Islet precursor cell (in vitro differentiated cells): ENCODE measurements at places on chromosomes 13 and 19.

DNA sequence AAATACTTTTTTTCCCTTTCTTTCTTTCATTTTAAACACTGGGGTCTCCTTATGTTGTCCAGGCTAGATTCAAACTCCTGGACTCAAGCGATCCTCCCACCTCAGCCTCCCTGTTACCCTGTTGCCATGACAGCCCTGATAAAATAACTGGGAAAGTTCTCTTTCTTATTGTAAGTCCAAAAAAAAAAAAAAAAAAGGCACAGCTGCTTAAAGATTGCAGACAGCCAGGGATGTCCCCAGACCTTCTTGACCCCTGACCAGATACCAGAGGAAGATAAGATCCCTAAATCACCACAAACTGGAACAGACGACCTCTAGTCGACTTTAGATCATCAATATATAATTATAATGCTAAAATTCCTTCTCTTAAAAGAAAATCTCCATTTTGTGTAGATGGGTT is 1.1 kb upstream of the MVB12A start:
- DNase-seq: no peak

DNA sequence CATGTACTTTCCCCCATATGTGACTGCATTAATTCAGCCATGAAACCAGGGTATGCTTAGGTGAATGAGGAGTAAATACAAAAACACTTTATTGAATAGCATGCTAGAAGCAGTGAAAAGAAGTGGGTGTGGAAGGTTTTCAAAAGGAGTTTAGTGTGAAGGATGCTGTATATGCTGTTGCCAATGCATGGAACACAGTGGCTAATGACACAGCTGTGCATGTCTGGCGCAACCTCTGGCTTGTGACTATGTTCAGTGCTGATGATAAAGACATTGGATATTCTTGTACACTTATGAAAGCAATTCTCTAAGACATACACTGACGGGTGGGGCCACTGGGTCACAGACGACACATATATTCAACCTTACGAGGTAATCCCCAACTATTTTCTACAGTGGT is 55.2 kb downstream of the SOX21 start:
- DNase-seq: no peak

DNA sequence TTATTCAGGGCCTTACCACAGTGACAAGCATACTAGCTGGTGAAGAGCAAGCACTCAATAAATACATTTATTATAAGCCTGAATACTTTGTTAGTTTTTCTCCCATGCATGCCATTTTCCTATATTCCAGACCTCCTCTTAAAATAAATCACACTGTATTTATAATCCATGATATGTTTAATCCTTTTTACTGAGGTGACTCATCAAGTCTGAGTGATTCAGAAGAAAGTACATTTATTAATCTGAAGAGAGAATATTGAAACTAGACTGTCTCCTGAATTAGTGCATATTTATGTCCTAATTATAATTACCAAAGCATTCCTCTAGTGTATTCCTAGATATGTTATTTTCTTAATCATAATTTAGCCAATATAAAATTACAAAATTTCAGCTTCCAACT is 323.3 kb downstream of the NALCN start:
- DNase-seq: no peak

DNA sequence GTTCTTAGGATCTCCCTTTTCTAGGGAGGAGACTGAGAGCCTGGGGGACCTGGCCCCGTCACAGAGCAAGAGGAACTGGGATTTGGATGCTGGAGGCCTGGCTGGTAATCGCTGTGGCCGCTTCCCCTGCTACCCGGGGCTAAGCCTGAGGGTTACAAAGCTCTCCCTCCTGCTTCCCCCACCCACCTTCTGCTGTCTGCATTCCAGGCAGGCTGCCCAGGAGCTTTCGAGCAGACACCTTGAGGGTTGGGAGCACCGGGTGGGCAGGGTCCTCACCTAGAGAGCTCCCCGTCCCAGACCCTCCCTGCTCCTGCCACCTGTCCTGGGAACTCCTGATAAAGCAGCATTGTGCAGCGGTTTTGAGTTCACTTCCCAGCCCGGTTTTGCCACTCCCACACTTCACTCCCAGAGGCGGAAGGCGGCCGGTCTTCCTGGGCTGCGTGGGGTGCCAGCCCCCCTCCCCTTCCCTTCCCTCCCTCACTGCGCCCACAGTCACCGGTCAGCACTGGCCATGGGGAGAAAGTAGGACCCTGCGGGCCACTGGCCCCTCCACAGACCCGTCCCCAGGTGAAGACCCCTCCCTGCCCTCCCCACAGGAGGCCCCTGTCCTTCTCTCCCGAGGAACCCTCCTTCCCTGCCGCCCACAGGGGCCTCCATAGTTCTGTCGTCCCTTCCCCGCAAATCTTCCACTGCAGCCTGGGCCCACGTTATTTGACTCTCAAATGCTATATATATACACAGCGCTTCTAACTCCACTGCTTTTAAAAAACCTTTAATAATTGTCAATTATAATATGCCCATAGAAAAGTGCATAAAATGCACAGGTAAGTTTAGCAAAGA is 8.1 kb downstream of the PAK4 start:
- peak; percentile 83 for DNase-seq

DNA sequence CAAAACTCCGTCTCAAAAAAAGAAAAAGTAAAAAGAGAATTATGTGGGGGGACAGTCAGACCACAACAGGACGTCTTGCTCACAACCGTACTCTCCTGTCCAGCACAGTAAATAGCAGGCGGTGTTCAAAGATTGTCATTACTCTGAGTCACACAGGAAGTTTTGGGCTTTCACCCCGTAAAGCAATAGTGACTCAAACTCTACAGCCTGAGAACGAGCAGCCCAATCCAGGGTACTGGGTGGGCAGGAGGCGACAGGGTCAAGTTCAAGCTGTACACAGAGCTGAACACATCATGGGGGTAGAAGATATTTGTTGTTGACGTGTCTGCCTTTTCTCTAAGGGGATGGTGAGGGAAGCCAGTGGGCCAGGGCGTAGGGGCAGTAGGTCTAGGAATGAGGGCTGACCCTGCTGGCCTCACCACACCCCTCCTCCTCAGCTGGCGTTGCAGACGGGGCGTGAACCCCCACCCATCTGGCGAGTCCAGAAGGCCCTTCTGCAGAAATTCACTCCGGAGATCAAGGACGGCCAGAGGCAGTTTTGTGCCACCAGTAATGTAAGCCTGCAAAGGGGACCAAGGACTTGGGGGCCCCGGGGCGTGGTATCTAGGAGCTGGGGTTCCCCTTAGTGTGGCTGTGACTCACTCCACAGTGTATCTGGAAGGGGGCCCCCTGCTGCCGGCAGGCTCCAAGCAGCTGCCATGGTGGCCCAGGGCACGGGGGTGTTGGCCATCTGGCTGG is 23.3 kb downstream of the PRR12 start:
- DNase-seq: peak; percentile 68

DNA sequence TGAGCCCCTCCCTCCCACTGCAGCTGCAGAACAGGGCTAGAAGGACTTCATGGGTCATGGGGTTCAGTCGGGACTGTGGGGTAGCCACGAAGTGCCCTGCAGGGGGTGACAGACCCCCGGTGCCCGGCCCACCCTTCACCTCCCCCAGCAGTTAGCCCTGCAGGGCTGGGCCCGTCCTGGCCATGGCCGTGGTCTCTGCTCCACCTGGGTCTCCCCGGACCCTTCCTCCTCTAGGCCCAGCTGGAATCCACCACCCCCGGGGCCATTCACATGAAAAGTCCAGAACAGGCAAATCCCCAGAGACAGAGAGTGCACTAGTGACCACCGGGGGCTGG is 17.3 kb downstream of the MKNK2 start:
- DNase-seq: peak; percentile 41

DNA sequence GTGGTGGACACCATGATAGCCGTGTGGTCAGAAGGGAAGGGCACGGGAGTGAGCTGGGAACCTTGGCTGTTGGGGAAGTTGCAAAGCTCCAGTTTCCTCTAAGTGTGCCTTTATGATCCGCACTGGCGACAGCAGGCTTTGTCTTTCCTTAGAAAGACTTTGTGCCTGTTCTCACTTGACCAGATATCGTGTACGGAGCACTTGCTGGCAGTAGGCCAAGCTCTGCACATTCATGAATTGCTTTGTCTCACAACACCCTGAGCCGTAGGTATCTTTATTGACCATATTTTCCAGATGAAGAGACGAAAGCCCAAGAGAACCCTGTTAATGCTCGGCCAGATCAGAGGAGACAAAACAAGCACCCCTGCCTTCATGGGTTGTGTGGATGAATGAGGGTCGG is 15.1 kb downstream of the CUL4A start:
- DNase-seq: no peak

- no peak for DNase-seq
These were observed 262 bp downstream of the COX7A1 start for GRCh38 chr19:36152019-36152351.

GRCh38 chr19:17762505-17763229 is 11.4 kb downstream of the FCHO1 start:
- peak; percentile 79 for DNase-seq

- no peak for DNase-seq
These were observed 277.1 kb downstream of the KLF12 start for GRCh38 chr13:73857106-73857505.

DNA sequence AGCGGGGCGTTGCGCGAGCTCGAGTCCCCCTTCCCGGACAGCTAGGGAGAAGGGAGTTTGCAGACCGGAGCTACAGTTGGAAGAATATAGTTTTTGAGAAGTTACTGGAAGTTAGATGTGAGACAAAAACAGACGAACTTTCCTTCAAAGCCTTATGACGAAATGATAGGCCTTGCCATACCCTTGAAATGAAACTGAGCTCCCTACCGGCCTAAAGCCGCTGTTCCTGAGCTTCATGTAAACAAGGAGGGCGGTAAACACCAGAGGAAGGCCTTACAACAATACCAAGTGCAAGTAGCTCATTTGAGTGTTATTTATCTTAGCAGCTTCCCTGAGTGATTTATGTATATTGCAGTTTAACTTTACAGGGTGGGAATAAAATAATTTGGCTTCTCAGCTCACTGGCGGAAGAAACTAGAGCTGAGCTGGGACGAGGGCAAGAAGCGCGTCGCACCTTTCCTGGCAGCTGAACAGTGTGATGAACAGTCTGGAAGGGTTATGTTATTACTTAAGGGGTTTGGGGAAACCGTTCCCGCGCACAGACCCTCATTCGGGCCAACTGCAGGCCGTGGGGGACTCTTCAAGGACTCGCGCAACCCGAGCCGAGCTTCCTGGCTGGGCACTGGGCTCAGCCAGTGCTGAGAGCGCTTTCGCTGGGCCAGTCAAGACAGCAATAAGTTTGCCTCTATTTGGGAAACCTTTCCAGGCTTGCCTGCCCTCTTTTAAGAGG is 111.2 kb downstream of the KCNRG start:
- no peak for DNase-seq

DNA sequence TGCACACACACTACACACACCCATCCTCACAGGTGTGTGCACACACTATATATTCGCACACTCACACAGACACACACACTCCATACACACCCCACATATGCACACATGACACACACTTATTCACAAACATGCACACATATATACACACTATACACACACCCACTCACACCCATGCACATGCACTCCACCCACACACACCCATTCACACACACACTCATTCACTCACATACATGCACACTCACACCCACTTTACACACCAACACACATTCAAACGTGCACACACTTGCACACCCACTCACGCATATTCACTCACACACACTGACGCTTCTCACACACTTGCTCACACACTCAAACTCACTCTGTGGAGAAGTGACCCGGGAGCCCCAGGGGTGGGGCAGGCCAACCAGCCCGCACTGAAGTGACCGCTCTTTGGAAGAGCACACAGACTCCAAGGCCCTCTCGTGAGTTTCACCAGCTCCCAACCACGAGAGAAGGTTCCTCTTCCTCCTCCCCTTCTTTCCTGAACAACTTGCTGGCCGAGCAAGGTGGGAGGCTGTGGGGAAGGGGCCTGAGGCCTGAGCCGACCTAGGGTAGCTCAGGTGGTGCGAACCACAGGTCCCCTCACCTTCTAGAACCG is 86.1 kb upstream of the TM9SF2 start:
- no peak for DNase-seq

DNA sequence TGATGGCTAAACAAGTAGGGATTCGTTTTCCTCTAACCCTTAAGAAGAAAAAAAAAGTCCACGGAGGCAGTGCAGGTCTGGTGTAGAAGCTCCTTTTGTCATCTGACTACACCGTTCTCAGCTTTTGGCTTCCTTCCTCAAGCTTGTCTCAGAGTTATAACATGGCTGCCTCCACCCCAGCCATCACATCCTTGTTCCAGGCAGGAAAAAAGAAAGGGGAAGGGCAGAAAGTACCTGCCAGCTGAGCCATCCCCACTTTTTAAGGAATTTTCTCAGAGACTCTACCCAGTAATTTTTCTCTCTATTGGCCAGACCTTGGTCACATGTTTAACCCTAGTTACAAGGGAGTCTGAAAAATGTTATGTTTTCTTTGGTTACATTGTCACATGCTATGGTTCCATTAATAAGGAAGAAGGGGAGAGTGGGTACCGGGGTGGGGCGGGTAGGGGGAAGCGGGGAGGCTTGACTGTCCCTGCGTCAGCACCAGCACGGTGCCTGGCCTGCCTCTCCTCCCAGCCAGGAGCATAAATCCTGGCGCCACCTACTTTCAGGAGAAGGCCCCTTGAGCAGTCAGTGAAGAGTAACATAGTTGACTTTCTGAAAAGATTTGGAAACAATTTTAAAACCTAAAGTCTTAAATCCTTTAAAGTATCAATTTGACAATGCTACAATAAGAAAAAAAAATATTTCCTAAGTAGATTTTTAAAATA is 11.1 kb downstream of the FAM124A start:
- DNase-seq: no peak

DNA sequence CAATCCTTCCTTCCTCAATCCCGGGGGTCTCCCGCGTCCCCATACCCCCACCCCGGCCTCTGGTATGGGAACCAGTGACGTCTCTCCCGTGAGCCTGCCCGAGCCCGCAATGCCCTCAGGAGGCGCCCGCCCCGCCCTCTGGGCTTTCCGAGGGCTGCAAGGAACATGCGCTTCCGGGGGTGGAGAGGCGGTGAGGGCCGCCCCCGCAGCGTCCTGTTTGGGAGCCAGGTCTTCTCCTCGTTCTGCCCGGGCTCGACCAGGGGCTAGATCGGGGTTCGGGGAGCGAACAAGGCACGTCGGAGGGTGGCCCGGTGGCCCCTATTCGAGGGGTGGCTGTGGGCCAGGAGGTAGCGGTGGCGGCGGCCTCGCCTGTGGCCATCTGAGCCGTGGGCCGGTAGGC is 6.6 kb upstream of the TEX101 start:
- no peak for DNase-seq

- DNase-seq: no peak
These were observed 401.2 kb downstream of the IRS2 start for GRCh38 chr13:109385242-109385560.

DNA sequence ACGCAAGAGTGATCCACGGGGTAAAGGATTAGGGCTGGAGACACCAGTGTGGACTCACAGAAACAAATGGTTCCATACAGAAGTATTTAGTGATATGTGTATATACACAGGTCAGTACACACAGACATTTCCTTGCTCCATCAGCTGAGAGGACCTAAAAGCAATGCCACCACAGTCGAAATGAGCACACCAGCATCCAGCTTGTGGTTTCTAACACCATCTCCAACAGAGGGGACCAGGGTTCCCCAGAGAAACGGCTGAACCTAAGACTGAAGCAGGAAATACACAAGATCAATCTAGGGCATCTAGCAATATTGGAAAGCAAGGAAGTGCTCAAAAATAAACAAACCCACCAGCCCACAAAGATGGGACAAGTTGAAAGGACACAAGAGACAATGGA is 7.6 kb downstream of the GGACT start:
- DNase-seq: no peak

GRCh38 chr19:50639121-50640112 is at the start of gene SYT3:
Gene SYT3 (minus strand): TSS chr19:50639881. CDS start chr19:50637411, 2,470 bp downstream.
- DNase-seq: peak; percentile 81
